ENCODE measurements at places on chromosomes 11 and 22. TPM values are rescaled to one million over a fixed set of nuclear protein-coding genes. Genes with fewer than 3 reads are reported as not detected.

Gene APLNR
- not detected for total RNA-seq

Gene ESAM
- total RNA-seq, result 3.5 TPM

Gene LMNTD2
- total RNA-seq, result 3.8 TPM

DNA sequence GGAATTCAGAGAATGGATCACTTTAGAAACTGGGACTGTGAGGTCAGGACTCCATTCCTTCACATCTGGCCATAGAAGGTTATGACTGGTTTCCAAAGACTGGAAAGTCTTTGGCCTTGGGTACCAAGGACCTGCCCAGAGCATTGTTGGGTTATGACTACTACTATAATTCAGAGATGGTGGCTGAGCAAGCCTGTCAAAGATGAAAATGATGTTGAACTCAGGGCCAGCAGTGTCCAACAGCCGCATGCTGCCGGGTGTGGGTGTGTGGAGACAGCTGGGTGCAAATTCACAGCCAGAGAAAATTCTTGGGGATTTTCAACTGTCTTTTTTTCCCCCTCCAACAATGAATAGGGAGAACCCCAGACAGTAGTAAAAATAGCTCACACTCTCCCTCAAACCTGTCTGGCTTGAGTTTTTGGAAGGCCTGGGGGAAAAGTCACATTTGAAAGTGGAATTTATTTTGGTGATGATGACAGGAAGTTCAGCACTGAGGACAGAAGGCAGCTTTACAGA is 166.8 kb upstream of the NCAM1 start:
- no peak for DNase-seq

GRCh38 chr11:69066122-69067112 is 17.7 kb downstream of the TPCN2 start:
- no peak for DNase-seq

GRCh38 chr22:24390156-24390555 is 37.2 kb upstream of the ADORA2A start:
- DNase-seq, result no peak

DNA sequence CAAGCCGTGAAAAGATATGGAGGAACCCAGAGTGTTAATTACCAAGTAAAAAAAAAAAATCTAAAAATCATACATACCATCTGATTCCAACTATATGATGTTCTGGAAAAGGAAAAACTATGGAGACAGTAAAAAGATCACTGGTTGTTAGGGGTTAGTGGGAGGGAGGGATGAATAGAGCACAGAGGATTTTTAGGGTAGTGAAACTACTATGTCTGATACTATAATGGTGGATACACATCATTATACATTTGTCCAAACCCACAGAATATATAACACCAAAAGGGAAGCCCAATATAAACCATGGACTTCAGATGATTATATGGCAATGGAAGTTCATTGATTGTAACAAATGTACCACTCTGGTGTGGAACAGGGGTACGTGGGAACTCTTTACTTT is 74.1 kb downstream of the ENTHD1 start:
- DNase-seq, result no peak

DNA sequence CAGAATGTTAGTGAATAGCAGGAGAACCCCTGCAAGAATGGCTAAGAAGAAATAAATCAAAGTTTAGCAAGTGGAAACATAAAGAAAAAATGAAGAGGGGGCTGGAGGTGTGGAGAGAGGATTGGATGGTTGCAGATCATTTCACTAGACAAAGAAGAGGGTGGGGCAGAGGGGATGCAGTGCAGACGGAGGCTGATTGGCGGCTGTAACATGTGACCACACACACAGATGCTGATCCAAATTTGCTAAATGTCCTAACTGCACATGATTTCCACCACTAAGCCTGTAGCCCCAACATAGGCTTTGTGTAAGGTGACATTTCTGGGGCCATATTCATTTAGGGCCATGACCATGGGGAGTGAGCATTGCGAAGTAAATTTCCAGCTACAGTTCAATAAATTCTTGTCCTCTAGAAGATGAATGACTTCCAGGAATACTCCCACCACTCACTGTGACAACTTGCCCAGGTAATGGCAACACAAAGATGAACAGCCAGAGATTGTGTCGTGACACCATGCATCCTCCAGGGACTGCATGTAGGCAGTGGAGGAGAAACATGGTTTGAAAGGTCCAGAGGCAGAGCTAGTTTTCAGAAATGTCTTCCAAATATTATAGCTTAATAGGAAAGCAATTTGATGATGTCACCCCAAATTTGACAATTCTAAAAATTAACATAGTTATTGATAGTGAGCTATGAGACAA is 6.8 kb downstream of the KRTAP5-11 start:
- DNase-seq, result no peak

Gene SHISAL1
- not detected for total RNA-seq

DNA sequence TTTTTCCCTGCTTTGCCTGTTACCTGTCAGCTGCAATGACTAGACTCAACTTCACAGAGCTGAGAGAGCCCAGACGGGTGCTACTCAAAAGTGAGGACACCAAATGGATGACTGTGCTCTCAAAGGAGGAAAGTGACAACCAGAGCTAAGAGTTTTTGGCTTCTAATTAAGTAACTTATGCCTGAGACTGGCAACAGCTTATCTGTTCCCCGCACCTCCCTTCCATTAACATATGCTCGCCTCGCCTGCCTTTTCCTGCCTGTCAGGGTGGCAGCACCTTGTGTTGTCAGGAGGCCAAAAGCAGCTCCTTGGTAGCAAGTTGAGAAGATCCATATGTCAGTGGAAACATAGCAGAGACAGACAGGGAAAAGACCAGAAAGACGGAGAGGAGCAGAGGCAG is 573.9 kb upstream of the KIRREL3 start:
- no peak for DNase-seq

DNA sequence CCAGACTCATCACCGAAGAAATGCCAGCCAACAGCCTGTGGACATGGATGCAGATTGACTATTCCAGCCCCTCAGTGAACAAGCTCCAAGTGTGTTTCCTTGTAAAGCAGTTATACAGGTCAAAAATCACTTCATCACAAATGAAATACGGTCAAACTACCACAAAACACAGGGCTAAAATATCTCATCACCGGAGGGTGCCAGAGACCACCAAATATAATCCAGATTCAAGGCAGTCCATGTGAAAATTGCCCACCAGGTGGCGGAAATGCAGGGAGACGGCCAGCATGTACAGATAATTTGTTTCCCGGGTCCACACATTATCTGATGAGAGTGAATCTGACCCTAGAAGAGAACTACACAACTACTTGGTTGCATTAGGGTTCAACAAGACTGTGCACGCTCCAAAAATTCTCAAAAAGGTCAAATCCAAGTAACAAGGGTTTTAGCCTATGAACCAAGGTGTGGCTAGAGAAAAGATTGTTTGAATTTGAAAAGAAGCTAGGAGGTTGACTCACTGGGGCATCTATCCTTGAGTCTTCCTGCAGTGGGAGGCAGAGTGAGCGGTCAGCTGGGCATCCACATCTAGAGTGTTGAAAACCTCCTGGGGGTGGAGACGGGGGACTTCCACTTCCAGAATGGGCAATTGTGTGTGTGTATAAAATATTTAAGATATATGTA is 71.7 kb downstream of the IGLL5 start:
- DNase-seq, result peak; percentile 44

DNA sequence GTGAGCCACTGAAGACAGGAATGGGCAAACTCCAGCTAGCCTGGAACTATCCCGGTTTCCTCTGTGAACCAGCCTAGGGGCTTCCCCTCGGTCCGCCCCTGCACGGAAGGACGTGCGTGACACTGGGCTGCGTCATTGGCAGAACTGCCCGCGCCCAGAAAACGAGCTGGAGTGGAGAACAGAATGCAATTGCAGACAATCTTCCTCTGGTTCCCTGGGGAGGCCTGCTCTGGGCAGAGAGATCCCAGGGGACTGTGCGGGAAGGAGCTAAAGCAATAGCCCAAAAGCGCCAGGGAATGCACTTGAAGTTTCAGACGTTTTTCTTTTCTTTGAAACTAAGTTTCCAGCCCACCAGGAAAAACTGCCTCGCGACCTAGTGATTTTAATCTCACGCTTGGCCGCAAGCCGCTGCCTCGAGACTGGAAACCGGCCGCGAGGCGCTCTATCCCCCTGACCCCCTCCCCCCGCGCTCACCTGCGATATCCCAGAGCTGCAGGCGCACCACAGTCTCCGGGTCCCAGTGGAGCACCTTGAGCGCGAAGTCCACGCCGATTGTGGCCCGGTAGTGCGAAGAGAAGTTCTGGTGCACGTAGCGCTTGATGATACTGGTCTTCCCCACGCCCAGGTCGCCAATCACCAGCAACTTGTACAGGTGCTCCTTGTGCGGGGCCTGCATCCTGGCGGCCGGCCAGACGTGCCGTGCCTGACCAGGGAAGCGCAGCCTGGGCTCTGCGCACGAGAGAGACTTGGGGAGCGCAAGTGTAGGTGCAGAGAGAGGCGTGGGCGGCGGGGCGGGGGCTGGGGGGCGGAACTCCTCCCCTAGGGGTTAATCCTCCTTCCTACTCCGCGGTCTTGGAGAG is at the start of gene RAB38:
RAB38 (minus strand) TSS at position 735 of the 860 bp plus-strand sequence; CDS start at position 676, 59 bp downstream.
- DNase-seq, result no peak

DNA sequence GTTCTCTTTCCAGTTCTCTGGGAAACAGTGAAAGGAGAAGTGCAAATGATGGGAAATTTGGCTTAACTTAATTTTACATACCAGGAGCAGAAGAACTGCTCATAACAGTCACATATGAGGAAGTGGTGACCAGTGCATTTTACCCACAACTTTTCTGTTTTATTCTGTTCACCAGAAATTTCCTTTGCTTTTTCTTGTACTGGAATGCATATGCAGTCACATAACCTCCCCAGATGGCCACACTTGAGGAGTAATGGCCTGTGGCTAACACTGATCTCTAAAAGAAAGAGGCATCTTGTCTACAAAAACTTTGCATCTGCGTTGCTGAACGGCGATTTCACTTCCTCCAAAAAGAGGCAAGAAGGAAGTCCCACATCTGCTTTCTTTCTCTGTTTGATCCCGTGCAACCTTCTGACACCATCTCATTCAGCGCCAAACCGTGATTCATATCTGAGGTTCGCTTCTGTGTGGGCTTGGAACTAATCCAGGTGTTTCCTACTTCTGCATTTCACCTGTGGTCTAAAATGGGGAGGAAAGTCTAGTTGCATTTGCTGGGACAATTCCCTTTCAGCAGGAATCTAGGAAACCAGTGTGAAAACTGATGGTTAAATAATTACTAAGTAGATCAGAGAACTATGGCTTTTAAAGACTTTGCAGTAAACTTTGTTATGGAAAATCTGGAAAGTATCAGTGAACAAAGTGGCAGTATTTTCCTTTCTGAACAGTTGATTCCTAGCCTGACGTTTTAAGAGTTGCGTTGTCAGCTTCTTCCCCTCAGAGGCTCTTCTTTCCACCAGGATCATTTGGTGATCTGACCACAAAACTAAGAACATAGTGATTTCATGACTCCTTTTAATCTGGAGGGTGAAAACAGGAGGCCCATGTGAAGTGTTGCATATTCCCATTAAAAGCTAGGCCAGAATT is 4.2 kb upstream of the MPEG1 start:
- no peak for DNase-seq

- peak; percentile 59 for DNase-seq
These were observed 14.2 kb upstream of the CDC42BPG start for GRCh38 chr11:64858467-64859263.

GRCh38 chr22:25091458-25091857 is 108.2 kb upstream of the CRYBB3 start:
- no peak for DNase-seq

DNA sequence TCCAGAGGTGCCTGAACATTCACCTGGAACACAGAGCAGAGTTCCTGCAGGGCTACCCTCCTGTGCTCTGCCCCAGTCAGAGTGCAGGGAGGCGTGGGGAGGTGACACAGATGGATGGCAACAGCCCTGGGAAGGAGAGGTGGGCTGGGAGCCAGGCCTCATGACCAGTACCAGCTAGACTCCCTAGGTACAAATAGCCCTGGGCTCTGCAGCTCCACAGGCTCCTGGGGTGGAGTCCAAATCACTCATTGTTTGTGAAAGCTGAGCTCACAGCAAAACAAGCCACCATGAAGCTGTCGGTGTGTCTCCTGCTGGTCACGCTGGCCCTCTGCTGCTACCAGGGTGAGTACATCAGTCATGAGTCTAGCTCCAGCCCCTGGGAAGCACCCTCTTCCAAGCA is at the start of gene SCGB1D2:
SCGB1D2 (plus strand) TSS at position 219 of the 400 bp plus-strand sequence; CDS start at position 288, 69 bp downstream.
- no peak for DNase-seq

- DNase-seq, result no peak
These were observed 45.7 kb upstream of the NAV2 start for GRCh38 chr11:19666951-19667350.

DNA sequence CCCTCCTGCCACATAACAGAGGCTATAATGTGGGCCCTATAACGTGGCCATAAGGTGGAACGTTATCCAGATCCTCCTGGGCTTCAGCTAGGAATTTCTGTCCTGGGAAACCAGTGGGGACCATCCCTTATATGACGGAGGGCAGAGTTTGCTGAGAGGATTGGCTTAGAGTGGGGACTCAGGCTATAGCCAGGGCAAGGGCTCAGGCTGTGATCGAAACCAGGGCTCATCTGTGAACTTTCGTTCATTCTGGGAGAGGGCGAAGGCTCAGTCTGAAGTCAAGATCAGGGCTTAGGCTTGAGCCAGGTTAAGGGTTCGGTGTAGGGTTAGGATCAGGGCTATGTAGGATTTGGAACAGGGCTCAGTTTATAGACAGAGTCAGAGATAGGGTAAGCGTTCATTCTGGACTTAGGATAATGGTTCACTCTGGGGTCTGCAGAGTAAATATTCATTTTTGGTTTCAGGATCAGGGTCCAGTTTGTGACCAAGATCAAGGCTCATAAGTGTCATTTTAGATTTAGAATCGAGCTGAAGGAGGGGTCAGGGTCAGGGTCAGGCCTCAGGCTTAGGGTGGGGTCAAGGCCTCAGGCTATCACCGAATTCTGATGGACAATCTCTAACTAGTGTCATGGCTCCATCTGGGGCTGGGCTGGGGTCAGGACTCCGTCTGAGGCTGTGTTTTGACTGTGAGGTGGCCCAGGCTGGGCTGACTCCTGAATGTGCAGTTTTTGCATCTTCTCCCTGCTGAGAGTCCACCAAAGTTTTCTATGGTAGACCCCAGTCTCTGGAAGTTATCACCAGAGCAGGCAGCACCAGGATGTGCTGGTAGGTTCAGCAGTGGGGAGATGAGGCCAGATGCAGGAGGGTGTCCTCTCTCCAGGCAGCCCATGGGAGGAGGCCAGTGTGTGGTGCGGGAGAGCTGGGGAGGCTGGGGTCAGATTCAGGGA is 33.9 kb upstream of the SOX10 start:
- DNase-seq, result no peak

DNA sequence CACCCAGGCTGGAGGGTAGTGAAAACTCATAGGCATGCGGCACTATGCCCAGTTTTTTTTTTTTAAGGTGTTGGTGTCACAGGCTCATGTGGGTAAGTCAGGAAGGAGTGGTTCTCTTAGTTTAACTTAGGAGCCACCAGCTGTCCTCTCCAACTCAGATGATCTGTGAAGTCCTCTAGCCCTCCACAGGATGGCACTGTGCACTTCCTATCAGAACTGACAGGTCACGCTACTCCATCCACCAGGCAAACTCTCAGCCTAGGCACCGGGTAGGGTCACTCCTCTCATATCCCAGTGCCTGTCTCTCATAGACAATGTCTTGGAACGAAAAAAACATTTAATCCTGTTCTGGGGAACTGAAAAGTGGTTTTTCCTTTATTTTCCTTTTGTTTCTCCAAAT is 16.5 kb downstream of the NAP1L4 start:
- no peak for DNase-seq

Gene CCDC73
- not detected for total RNA-seq

Gene OR5A1
- not detected for total RNA-seq

Gene GSTT2B
- not detected for total RNA-seq

- DNase-seq, result peak; percentile 6
These were observed 1.3 kb upstream of the SSH3 start for GRCh38 chr11:67301951-67302516.

- DNase-seq, result no peak
These were observed 737.2 kb downstream of the LRRC4C start for GRCh38 chr11:40722179-40722795.

- no peak for DNase-seq
These were observed 114.5 kb upstream of the TTC12 start for GRCh38 chr11:113199866-113200265.

- no peak for DNase-seq
These were observed 341.6 kb downstream of the MN1 start for GRCh38 chr22:27459999-27460398.
